Right cardiac atrium (tissue), 5 donors: ENCODE measurements at places on chromosomes 4 and X.

GRCh38 chr4:100569196-100569595, 51.4 kb upstream of the EMCN start:
- DNase-seq: no peak

DNA sequence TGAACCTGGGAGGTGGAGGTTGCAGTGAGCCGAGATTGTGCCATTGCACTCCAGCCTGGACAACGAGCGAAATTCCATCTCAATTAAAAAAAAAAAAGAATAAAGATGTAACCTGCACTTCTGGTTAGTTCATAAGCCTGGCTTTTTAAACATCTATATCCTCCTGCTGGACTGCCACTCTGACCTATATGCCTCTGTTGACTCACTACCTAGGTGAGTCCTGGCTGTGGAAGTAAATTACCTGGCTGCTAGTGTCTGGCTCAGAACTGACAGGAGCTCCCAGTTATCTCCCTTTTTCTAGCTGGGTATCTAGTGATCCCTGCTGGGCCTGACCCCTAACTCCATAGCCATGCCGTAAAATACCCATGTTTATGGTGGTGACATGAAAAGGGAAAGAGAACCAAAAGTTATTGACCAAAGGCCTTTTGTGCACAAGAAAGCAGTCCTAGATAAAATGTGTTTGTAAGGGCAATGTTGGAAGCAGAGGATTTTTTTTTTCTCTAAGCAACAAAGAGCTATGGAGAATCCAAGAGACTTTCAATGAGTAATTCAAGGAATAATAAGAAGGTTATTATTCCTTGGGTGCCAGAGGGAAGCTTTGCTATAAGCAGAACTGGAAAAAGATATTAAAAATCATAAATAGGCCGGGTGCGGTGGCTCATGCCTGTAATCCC, 10.4 kb upstream of the G3BP2 start:
- DNase-seq: no peak

DNA sequence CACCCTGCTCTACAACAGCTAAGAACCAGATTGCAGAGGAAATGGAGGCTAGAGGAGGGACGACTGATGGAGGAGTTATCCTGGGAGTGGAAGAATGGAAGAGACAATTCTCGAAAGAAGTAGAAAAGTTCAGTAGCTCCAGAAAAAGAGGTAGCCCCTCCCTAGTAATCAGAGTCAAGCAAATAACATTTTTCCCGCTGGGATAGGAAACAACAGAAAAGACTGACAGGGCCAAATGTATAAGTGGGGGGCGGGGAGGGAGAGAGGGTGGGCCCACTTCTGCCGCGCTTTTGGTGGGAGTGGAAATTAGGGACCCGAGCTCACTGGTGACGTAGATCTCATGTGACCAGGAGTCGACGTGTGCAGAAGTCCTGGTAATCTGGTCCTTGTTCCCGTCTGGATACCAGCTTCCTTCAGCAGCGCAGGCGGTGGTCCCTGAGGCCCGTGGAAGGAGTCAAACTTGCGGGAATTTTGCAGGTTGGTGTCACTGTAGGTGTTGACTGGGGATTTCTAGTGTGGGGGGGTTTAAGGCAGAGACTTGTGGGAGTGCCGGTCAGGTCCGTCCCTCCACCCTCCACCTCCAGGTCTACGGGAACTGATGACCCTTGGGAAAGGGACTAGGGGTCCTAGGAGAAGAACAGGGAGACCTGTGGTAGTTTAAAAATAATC, at the start of gene TCEAL9:
Gene TCEAL9 (plus strand): TSS at position 377 of the 669 bp plus-strand sequence. CDS start 1,179 bp downstream, outside the sequence.
- DNase-seq: peak; percentile 61

DNA sequence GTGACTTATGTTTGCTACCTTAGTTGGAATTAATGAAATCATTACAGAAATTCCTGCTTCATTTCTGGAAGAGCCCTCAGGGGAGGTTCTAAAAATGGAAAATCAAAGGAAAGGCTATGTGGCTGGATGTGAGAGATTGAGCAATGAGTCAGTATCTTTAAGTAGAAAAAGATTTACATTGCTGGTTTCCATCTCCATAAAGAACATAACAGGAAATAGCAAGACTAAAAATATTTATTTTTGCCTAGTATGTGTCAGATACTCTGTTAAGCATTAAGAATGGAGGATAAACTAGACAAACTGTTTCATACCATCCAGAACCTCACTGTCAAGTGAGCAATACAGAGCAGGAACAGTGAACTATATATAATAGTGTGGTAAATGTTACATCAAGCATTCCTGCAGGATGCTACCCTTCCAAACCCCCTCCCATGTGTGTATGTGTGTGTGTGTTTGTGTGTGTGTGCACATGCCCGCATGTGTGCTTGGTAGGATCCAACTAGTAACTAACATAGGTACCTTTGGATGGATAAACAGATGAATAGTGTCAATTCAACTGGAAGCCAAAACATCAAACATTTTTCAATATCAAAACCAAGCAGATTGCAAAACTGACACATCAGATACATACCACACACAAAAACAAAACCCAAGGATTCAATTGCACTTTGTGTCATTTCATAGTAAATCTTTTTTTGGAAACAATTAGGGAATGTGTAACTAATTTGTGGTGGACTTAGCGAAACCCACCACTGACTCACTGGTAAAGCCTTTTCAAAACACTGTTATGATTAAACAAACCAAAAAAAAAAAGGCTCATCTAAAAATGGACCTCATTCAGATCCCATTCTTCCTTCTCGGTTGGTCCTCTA, 223.4 kb downstream of the SHROOM3 start:
- DNase-seq: no peak

- no peak for DNase-seq
These were observed 562.8 kb upstream of the POU3F4 start for GRCh38 chrX:82945332-82945731.

- DNase-seq: no peak
These were observed 272.1 kb downstream of the RPA4 start for GRCh38 chrX:97155816-97156215.
